ENCODE measurements at places on chromosomes 12 and 14. TPM values are rescaled to one million over a fixed set of nuclear protein-coding genes. Genes with fewer than 3 reads are reported as not detected.

DNA sequence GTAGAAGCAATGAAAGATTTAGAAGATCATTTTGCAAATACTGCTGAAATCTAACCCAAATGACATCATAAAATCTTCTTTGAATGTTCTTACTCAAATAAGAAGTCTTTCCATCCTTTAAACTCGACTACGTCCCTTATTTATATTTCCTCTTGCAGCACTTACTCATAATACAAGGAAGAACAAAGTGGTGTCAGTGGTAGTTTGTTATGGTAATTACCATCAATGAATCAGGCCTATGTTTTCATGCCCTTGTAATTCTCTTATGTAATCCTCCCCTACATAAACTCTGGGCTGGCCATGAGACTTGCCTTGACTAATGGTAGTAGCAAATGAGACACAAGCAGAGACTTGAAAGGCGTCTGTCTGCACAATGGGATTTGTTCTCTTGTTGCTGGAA lies 17.0 kb downstream of the EEA1 start:
- no peak for DNase-seq

DNA sequence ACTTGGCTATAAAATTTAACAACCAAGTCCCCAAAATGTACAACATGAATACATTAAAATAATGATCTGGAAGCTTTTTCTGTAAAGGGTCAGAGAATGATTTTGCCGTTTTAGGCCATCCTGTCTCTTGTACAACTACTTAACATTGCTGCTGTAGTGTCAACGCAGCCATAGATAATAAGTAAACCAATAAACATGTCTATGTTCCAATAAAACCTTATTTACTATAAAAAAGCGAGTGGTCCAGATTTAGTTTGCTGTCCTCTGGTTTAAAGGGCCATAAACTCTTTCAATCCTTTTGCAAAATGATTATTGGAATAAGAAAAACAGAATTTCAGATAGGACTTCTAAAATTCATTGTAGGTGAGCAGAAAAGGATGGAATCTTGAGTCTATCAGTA lies 29.2 kb downstream of the SBNO1 start:
- no peak for DNase-seq

DNA sequence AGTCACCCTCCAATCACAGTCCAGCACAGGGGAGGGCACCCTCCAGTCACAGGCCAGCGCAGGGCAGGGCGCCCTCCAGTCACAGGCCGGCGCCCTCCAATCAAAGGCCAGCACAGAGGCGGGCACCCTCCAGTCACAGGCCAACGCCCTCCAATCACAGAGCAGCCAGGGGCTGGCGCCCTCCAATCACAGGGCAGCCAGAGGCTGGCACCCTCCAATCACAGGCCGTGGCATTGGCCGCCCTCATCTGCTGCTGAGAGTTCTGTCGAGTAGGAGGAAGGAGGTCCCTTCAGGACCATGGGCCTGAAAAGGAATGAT lies 26.6 kb downstream of the DDX51 start:
- DNase-seq: no peak

- no peak for DNase-seq
Observed at GRCh38 chr12:64170024-64170423, 52.1 kb downstream of the KICS2 start.

DNA sequence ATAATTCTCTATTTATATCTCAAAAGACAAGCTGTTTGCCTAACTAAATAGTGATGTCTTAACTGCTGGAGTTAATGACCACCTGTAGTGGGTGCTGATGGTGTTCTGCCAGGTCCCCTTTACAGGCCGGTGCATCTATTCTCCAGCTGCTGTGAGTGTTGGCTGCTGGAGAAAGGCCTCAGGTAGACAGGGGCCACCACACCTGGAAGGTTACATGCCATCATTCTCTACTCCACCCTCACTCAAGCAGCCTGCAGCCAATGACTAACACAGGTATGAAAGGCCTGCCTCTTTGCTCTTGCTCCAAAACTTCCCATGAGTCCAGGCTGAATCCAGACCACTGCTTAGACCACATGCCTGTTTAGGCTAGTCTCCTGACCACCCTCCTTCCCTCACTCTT lies 73.9 kb downstream of the RPS6KA5 start:
- DNase-seq: no peak

DNA sequence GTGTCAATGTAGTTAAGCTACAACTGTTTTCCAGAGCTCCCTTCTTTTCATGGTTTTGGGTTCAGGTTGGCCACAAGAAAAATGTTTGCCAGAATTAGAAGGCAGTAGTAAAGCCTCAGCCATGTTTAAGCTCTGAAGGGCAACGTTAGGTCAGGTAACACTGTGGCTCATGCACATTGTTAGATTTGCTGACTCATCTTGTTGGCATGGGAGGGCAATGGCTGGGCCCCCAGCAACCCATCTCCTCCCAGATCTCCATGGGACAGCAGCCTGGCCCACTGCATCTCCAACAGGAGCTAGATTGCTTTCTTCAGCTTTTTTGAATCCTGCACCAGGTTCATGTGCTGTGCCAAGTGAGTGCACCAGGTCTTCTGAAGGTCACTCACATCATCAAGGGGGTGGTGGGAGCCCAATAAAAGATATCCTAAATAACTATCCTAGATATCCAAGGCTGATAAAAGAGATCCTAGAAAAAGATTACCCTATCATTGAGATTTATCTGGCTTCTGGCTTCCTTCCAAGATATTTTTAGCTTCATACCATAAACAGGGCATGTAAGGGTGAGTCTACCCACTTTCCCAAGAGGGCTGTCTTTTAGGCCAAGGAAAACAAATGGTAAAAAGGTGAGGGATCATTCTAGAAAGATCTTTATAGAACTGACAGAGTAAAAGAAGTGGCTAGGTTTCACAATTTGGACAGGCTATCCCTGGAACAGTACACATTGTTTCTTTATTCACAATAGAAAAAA lies 28.9 kb downstream of the PTGER2 start:
- DNase-seq: no peak

DNA sequence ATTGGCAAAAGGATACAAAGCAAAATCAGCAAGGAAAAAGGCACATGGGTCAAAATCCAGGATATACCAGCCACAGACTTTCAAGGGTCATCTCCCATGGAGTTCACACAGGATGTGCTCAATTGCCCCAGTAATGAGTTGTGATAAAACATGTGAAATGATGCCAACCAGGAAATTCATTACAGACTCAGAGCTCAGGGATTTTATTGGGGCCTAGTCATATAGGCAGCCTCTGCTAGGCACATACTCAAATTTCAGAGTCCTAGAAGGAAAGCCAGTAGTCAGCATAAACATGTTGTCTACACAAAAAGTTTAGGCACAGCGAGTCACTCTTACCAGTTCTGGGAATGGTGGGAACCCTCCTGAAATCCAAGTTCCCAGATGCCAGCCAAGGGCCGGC lies 64.4 kb upstream of the OSBPL8 start:
- DNase-seq: no peak

GRCh38 chr12:58051378-58051777 lies 110.0 kb downstream of the ATP23 start:
- DNase-seq: no peak

DNA sequence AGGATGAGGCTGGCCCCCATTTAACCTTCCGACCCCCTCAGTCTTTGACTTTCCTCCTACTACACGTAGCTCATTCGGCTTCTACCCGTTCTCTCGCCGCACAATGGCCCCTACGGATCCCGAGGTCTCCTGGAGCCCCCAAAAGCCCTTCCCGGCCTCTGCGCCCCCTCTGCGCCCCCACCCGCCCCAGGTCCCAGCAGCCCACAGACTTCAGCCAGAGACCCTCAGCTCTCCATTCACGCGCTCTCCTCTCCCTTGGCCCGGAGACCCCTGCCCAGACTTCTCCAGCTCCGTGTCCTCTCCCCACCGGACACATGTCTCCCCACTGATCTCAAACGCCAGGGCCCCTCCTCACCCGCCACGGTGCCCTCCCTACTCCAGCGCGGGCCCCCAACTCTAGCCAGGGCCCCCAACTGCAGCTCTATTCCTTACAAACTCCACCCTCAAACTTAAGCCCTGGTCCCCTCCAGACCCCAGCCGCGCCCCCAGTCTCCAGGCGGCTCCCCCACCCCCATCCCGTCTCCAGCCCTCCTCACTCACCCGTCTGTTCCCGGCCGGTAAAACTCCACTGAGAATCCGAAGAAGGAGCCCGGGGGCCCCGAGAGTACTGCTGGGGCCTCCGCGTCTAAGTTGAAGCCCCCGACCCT lies 502 bp downstream of the ITGA5 start:
- no peak for DNase-seq

DNA sequence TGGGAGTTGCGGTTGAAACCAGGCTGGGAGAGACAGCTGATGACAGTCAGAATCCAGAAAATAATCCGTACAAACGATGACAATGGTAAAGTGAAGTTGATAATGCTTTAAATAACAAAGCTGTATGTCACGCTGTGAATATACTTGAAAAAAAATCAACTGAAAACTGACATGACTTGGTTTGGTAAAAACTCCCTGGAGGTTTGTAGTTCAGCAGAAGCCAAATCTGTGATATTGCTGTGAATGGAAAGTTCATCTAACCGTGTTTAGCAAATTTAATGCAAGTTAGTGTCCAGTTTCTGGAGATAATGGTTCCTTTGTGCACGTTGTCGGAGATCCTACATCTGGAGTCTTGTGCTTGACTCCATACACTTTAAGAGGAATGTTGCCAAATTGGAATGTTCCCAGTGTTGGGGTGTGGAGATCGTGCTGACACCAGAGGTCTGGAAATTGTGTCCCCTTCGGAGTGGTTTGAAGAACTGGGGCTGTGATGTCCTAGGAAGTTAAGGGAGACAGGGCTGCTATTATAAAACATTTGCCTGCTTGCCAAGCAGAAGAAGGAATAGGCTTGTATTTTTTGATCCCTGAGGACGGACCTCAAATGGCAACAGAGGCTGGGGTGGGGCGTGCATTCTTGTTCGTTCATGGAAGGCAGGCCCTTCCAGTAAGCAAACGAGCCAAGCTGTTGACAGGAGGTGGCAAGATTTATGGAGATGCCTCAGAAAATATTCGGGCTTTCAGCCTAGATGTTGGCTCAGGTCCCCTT lies 30.6 kb downstream of the PPFIBP1 start:
- no peak for DNase-seq

GRCh38 chr12:88420457-88420856 lies 159.8 kb downstream of the KITLG start:
- DNase-seq: no peak

DNA sequence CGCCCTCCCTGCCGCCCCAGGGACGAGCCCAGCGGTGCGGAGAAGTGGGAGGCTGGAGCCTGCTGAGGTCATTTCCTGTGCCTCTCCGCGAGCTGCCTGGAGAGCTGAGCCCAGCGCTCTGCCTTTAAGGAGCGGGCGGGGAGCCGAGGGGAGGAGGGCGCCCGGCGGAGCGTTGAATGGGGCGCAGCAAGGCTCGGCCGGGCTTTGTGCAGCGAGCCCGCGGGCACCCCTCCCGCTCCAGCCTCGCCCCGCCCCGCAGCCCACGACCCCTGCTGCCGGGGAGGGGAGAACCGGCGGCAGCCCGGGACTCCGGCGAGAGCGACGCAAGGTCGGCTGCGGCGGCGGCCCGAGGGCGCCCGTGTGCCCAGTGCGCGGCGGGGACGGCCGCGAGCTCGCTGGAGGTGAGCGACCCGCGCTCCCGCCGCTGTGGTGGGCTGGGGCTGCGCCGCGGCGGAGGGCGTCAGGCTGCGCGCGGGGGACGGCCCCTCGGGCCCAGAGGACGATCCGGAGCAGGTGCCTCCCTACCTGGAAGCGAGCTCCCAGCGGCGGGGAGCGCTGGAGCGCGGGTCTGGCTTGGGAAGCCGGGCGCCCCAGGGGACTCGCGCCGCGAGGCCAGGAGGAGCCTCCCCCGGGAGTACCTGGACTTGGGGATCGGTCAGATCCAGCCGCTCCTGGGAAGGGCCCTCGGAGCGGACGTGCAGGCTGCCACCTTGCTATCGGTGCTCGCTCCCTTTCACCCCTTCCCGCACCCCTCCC lies at the start of gene PLEKHH1:
Gene PLEKHH1, plus strand, starts transcription at position 293 of the 756 bp plus-strand sequence. CDS start 8,578 bp downstream, outside the sequence.
- peak; percentile 72 for DNase-seq

GRCh38 chr12:53963434-53964314 lies 9.0 kb downstream of the HOXC12 start:
- DNase-seq: no peak

Gene KLHL42
- total RNA-seq: 15.9 TPM

Gene NXPH4
- 0.39 TPM for total RNA-seq

Gene MUCL1
- total RNA-seq: not detected

Gene MMP19
- not detected for total RNA-seq

Gene NKX2-1
- not detected for total RNA-seq

Gene CCDC197
- total RNA-seq: not detected

Gene DTX1
- not detected for total RNA-seq
